ENCODE measurements at places on chromosomes 7 and 10.

DNA sequence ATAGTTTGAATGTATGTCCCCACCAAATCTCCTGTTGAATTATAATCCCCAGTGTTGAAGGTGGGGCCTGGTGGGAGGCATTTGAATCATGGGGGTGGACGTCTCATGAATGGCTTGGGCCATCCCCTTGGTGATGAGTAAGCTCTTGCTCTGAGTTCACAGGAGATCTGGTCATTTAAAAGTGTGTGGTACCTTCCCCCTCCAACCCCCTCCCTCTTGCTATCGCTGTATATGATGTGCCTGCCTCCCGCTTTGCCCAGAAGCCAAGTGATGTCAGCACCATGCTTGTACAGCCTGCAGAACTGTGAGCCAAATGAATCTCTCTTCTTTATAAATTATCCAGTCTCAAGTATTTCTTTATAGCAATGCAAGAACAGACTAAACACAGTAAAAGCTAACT lies 103.0 kb downstream of the CNOT4 start:
- no peak for DNase-seq

GRCh38 chr7:129103561-129104324 lies 40.8 kb upstream of the TSPAN33 start:
- DNase-seq = no peak

DNA sequence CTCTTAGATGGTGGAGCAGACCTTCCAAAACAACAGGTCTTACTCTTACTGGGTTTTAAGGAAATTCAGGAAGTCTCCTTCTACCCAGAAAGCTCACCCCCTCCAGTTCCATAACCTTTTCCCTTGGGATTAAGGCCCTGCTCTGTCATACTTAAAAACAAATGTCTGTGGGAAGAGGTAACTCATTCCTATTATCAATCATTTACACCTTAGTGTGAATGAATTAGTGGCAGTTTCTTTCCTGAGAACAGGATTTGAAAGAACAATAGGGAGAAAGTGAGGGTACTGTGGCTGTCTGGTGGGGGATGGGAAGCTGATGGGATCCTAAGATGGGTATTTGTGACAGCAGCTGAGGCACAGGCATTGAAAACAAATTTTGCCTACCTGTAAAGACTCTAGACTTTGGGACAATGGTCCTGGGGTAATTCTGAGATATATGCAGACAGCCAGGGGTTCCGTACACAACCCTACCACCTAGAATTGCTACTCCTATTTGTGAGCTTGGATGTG lies 22.2 kb upstream of the PDLIM1 start:
- DNase-seq = no peak

DNA sequence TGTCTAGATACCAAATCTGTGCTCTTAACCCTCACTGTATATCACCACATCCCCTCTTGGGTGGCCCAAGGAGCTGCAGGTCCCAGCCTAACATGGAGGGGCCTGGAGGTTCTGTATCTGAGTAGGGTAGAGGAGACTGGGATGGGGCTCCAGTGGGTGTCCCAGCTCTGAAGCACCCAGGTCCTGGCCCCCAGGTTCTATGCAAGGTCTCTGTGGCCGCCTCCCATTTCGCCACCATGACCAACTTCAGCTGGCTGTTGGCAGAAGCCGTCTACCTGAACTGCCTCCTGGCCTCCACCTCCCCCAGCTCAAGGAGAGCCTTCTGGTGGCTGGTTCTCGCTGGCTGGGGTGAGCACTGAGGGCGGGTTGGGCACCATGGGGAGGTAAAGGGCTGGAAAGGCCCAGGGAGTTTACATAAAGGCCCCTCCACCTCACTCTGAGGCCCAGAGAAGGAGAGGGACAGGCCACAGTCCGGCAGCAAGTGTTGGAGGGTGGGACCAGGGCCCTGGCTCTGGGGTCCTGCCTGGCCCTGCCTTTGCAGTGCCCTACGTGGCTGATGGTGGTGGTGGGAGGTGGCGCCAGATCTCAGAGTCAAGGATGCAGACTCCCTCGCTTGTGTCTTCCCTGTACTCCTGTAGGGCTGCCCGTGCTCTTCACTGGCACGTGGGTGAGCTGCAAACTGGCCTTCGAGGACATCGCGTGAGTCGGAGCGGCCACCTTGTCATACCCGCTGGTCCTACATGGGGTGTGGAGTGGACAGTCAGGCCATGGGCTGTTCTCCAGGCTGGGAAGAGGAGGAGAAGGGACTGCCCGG lies 10.2 kb downstream of the GHRHR start:
- DNase-seq = no peak

DNA sequence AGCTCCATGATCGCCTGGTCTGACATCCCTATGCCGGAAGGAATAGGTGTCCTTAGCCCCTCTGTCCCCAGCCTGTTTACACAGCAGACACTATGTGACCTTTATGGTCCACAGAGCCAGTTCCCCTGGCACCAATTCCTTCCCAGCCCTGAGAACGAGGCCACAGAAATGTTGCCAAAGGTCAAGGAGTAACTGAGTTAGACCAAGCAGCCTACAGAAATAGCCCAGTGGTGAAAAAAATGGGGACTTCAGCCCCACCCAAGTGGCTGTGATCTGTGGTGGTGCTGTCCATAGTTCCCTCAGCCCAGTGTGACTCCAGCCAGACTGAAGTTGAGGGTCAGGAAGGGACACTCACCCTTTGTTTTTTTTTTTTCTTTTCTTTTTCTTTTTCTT lies 2.5 kb downstream of the PGAM2 start:
- peak; percentile 4 for DNase-seq

DNA sequence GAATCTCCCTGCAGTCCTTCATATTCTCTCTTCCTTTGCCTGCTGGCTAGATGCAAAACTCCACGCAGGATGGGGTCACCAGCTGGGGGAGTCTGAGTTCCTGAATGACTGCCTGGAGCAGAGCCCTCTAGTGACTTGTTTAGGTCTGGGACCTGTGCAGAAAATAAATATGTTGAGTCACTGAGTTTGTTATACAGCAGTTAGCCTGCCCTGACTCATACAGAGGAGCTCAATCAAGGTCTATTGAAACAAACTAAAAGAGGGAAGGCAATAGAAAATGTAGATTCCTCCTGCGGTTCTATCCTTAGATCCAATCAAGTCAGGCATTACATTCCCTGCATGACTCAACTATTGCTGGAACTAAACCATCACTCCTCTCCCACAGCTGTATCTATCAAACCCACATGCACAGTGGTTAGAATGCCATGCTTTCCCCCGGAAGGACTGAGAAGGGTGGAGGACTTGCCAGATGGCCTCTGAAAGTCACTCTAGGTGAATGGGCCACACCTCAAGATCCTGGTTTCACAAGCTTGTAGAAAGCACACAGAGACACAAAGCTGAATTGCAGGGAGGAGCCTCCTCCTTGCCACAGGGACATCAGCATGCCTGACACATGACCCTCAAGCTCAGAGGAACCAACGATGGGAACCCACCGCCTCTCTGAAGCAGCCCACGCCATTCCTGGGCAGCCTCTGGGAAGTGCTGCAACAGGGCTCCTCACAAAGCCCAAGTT lies 73.9 kb downstream of the SH3PXD2A start:
- DNase-seq = peak; percentile 67

GRCh38 chr7:134931487-134931886 lies 54.8 kb upstream of the AGBL3 start:
- no peak for DNase-seq

- DNase-seq = peak; percentile 51
These were observed 12.0 kb downstream of the LSM8 start for GRCh38 chr7:118195837-118196474.

DNA sequence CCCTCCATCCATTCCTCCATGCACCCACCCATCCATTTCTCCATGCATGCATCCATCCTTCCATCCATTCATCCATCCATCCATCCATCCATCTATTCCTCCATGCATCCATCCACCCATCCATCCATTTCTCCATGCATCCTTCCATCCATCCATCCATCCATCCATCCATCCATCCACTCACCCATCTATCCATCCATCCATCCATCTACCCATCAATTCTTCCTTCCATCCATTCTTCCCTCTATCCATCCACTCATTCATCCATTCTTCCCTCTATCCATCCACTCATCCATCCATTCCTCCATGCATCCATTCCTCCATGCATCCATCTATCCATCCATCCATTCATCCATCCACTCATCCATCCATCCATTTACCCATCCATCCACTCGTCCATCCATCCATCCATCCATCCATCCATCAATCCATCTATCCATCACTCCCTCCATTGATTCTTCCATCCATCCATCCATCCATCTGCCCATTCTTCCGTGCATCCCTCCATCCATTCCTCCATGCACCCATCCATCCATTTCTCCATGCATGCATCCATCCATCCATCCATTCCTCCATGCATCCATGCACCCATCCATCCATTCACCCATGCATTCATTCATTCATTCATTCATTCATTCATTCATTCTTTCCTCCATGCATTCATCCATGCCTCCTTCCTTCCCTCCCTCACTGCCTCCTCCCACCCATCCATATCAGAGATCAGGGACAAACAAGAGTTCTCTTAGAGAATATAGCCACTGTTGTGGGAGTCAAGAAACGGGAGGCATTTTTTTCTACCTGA lies 22.2 kb downstream of the ELN start:
- DNase-seq = no peak

DNA sequence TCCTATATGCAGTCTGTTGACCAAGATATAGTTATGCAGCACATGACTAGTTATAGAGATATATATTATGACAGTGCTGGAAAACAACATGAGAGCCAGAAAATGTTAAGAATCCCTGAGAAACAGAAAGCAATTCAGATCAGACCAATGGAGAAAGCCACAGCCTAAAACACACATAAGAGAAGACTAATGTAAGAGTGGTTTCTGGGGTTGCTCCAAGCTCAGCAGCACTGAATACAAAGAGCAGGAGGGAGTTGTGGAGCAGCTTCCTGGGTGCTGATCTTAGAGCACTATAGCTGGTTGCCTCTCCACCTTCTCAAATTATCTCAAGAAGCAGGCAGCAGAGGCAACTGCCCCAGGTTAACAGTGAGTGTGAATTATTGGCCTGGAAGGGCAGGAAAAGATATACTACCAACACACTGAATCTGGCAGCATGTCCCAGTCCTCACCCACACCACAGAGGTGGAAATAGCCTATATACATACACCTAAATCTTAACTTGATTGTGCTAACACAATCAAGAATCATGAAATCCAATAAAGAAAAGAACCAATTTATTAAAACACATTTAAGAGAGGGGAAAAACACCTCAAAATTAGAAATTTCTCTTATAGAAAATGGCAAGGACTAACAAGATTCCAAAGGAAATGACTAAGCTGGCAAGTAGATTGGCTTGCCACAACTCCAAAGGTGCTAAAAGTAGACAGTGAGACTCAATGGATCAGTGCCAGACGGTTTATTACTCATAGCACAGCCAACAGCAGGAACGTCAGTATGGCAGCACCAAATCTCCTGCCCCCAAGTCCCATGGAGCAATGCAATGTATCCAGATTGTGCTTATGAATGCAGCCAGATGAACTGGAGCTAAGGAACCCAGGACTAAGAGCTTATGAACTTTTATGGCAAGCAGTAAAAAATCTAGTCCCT lies 5.1 kb downstream of the PTTG1IP2 start:
- no peak for DNase-seq

- DNase-seq = no peak
These were observed 62.9 kb upstream of the PRR15 start for GRCh38 chr7:29500719-29501118.

- no peak for DNase-seq
These were observed 1.9 kb downstream of the SYPL1 start for GRCh38 chr7:106110238-106110560.

DNA sequence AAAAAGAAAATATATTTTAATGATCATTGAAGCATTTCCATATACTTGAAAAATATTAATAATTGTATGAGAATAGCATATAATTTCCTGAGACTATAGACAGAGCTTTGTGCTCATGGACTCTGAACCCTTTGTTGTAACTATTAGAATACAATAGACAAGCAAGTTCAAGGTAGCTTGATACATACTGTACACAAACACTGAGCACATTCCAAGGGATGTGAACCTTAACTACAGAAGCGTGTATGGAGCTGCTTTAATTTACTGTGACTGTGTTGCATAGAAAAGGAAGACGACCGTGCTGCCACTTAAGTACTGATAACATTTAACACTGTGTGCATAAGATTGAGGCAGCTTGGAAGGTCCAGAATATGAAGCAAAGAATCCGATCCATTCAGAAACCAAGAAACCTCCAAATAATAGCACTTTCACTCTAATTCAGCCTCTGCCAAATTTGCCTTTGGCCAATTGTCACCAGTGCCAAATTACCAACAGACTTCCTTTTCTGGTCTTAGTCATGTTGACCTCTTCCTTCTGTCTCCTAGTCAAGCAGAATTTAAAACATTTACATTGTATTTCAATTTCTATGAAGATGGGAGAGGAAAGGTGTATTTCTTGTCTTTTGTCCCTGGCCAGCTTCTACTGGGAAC lies 566.1 kb upstream of the GALNT17 start:
- DNase-seq = no peak

DNA sequence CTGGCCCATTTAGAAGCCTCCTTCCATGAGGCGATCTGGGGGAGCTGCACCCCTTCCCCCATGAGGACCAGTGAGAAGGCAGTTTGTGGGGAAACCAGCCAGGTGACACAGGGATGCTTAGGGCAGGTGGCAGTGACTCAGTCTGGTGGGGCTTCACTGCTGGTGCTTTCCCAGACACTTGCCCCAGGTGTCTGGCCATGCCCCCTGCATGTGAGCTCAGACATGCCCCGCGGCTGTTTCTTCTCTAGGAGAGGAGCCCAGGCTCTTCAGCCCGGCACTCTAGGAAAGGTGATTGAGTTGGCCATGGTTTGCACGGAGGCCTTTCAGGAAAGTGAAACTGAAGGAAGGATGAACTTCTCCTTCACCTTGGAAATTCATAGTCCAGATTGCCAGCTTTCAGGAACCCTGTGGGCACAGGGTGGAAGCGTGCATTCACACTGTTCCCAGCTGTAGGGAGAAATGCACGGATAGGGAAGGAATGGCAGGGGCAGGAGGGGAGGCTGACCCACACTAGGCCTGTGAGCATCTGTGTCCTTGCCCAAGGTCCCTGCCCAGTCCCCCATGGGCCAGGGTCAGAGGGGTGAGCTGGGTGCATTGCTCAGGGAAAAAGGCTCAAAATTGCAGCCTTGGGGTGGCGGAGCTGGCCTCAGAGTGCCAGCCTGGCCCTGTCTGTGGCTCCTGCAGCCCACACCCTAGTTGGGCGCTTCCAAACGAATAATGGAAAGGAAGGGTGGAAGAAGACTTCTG lies 359.1 kb downstream of the GLRX3 start:
- no peak for DNase-seq

DNA sequence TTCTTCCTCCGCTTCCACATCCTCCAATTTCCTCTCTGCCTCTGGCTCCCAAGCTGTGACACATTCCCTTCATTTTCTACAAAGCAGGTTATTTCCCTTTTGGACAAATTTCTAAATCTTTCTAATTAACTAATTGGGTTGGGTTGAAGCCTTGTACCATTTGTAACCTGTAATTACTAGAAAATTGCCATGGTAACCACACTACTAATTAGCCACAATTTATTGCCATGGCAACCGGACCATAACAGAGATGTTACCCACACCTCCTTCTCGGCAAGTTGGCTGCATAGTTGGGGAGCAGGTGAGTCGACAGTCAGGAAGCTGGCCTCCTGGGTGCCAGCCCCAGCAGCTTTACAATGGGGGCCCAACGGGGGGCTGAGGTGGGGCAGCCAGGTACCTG lies 61.6 kb downstream of the GOLGA7B start:
- no peak for DNase-seq

All from transverse colon (tissue), 4 donors.